Diencephalon (tissue), 1 donor: ENCODE measurements at places on chromosomes 3 and 15. TPM values are rescaled to one million over a fixed set of nuclear protein-coding genes. Genes with fewer than 3 reads are reported as not detected.

CPLX3 gene
- total RNA-seq = 0.92 TPM

RASGRP1 gene
- total RNA-seq = 14.5 TPM

SLC28A2 gene
- not detected for total RNA-seq

LRRIQ4 gene
- total RNA-seq = 1.6 TPM

CRABP1 gene
- 37.6 TPM for total RNA-seq

FANCD2OS gene
- not detected for total RNA-seq

SAXO2 gene
- total RNA-seq = 14.8 TPM

ZNF385D gene
- total RNA-seq = 36.7 TPM

GBE1 gene
- total RNA-seq = 22.1 TPM

NBEAL2 gene
- 4.6 TPM for total RNA-seq

TM4SF18 gene
- total RNA-seq = 4.8 TPM

KLHL6 gene
- total RNA-seq = 1.4 TPM

GRAMD2A gene
- total RNA-seq = 4.4 TPM

CLDN1 gene
- 3.0 TPM for total RNA-seq

LARP6 gene
- 11.3 TPM for total RNA-seq

CFAP20DC gene
- total RNA-seq = 3.2 TPM

CCK gene
- total RNA-seq = 14.5 TPM

TTLL13 gene
- total RNA-seq = not detected

ST8SIA2 gene
- 61.8 TPM for total RNA-seq

PDCD6IP gene
- total RNA-seq = 87.0 TPM
